ENCODE measurements at places on chromosomes 12 and 14.

DNA sequence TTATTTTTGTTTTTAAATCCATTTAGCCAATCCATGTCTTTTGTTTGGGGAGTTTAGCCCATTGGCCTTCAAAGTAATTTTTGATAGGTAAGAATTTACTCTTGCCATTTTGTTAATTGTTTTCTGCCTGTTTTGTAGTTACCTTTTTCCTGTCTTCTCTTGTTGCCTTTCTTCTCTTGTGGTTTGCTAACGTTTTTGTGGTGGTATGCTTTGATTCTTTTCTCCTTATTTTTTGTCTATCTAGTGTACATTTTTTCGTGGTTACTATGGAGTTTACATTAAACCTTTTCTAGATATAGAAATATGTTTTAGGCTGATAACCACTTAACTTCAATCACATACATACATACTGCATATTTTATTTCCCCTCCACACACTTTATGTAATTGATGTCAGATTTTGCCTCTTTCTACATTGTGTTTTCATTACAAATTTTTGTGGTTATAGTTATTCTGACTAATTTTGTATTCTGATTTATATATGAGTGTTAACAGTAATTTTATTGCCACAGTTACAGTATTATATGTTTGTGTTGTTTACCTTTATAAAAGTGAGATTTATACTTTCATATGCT is 19.2 kb upstream of the PPP1R12A start:
- no peak overlapping the region for H3K27ac ChIP-seq
- H3K4me3 ChIP-seq, result no peak overlapping the region
- H3K36me3 ChIP-seq, result no peaks in the 10 kb centered on the region
- no peaks in the 10 kb centered on the region for H3K27me3 ChIP-seq
- no peak for DNase-seq
- no peaks in the 10 kb centered on the region for H3K4me1 ChIP-seq

GRCh38 chr12:66132408-66132807 is 1.9 kb upstream of the LLPH start:
- no peak for DNase-seq
- H3K27ac ChIP-seq, result no peak overlapping the region
- H3K4me3 ChIP-seq, result no peak overlapping the region
- no peaks in the 10 kb centered on the region for H3K27me3 ChIP-seq
- H3K36me3 ChIP-seq, result peaks cover 5% of the 10 kb centered on the region
- H3K4me1 ChIP-seq, result peaks cover 9% of the 10 kb centered on the region

GRCh38 chr12:100646896-100647295 is 73.4 kb downstream of the GAS2L3 start:
- H3K27me3 ChIP-seq, result no peaks in the 10 kb centered on the region
- H3K4me3 ChIP-seq, result no peak overlapping the region
- no peaks in the 10 kb centered on the region for H3K4me1 ChIP-seq
- DNase-seq, result no peak
- no peak overlapping the region for H3K27ac ChIP-seq

DNA sequence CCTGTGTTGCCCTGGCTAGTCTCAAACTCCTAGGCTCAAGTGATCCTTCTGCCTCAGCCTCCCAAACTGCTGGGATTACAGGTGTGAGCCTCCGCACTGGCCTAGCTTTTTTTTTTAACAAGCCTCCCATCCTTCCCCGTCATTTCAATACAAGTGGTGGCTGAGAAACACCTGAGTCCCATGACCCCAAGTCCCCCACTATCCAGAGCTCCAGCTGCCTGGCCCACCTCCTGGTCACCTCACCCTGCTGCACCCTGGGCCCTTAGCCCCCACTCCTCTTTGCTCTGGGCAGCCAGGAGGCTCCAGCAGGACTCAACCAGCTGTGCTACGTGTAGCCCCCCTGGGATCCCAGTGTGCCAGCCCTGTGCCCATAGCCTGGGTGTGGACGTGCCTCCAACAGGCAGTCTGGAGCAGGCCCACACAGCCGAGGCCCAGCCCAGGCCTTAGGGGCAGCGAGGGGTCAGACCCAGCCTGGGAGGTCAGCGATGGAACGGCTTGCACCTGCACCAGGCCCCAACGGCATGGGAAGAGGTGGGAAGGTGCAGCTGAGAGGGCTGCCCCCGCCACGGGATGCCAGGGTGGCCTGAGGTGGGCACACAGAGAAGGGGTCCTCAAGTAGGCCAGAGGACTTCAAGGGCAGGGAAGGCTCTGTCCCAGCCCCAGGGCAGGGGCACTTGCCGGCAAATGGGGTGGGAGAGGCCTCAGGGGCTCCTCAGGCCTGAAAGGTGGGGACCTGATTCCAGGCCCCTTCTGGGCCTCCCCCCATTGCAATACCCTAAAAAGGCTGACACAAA is 6.5 kb downstream of the AHNAK2 start:
- peaks cover 25% of the 10 kb centered on the region for H3K27me3 ChIP-seq
- no peak overlapping the region for H3K4me3 ChIP-seq
- no peaks in the 10 kb centered on the region for H3K36me3 ChIP-seq
- no peak for DNase-seq
- no peak overlapping the region for H3K27ac ChIP-seq

DNA sequence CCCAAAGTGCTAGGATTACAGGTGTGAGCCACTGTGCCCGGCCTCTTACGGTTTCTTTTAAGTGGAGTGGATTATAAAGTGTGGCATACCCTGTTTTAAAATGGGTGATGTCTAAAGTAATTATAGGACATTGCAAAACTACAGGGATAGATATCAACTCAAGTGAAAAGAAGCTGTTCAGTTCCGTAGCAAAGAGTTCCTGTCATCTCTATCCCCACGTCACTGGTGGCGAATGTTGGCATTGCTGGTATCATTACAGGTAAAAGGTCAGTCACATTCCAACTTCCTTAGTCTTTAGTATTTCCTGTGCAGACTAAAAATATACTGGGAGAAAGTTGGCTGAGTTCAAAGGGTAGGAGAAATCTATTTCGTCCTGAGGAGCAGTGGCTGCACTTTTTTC is 95.6 kb upstream of the SLC38A2 start:
- H3K4me1 ChIP-seq, result no peaks in the 10 kb centered on the region
- no peaks in the 10 kb centered on the region for H3K27me3 ChIP-seq
- H3K27ac ChIP-seq, result no peak overlapping the region
- no peaks in the 10 kb centered on the region for H3K36me3 ChIP-seq
- no peak for DNase-seq
- H3K4me3 ChIP-seq, result no peak overlapping the region

- no peaks in the 10 kb centered on the region for H3K36me3 ChIP-seq
- no peak for DNase-seq
- H3K4me3 ChIP-seq, result no peak overlapping the region
- peaks cover 5% of the 10 kb centered on the region for H3K4me1 ChIP-seq
Measured at GRCh38 chr12:26273811-26274210, 78.4 kb downstream of the SSPN start.

DNA sequence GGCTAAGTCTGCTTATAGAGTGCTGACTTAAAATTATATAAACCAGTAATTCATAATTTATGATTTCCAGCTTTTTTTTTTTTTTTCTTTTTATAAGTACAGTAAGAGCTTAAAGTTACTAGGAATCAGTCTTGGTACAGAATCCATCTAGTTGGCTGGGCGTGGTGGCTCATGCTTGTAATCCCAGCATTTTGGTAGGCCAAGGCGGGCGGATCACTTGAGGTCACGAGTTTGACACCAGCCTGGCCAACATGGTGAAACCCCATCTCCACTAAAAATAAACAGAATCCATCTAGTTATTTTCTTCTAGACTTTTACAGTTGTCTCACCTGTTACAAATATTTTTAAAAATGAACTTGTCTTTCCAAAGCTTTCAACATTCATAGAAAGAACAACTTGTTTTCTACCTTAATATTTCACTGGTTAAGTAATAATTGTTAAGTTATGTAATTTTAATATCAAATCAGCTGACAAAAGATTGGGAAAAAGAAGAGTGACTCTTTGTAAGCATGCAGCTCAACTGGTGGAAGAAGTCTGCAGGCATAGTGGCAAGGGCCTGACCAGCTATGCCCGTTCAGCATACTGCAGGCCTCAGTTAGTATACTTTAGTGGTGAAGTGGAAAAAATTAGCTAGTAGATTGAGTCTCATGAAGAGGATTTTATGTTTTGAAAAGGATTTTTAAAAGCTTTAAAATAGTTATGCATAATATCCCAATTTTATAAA is 17.4 kb upstream of the PSMA3 start:
- H3K27ac ChIP-seq, result no peak overlapping the region
- no peaks in the 10 kb centered on the region for H3K4me1 ChIP-seq
- no peaks in the 10 kb centered on the region for H3K36me3 ChIP-seq
- no peak overlapping the region for H3K4me3 ChIP-seq

GRCh38 chr12:58727521-58727920 is 192.8 kb downstream of the LRIG3 start:
- no peaks in the 10 kb centered on the region for H3K36me3 ChIP-seq
- H3K27ac ChIP-seq, result no peak overlapping the region
- H3K4me3 ChIP-seq, result no peak overlapping the region
- DNase-seq, result no peak

DNA sequence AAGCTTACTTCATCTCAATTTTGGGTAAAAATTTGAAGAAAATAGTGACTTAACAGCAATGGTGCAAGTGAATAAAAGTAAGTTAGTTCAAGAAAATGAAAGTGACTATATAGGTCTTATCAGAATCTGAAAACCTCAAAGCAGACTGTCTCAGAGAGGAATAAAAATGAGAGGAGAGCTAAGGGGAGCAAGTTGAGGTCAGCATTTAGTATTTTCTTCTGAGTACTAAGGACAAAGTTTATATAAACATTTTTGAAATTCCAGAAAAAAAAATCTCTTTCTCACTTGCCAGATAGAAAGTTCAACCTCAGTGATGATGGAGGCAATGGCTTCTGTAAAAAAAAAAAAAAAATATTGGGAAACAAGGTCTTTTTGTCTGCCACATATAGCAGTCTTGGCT is 414.1 kb downstream of the NPAS3 start:
- H3K4me1 ChIP-seq, result peaks cover 25% of the 10 kb centered on the region
- no peaks in the 10 kb centered on the region for H3K27me3 ChIP-seq
- H3K27ac ChIP-seq, result no peak overlapping the region
- no peaks in the 10 kb centered on the region for H3K36me3 ChIP-seq
- no peak for DNase-seq

DNA sequence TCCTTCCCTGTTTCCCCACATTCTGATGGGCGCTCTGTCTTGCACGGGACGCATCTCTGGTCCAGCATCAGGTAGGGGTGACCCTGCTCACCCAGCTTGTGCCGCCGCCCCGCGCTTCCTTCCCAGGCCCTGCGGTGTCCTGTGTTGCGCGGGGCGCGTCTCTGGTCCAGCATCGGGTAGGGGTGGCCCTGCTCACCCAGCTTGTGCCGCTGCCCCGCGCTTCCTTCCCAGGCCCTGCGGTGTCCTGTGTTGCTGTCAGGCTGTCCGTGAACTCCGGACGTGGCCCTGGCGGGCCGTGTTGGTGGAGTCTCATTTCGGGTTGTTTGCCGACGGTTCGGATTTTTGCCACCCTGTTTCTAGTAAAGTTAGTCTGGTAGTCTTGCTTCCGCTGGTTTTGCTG is 6.8 kb downstream of the FBRSL1 start:
- H3K36me3 ChIP-seq, result no peaks in the 10 kb centered on the region
- DNase-seq, result no peak
- peaks cover 10% of the 10 kb centered on the region for H3K4me1 ChIP-seq
- H3K27ac ChIP-seq, result no peak overlapping the region

DNA sequence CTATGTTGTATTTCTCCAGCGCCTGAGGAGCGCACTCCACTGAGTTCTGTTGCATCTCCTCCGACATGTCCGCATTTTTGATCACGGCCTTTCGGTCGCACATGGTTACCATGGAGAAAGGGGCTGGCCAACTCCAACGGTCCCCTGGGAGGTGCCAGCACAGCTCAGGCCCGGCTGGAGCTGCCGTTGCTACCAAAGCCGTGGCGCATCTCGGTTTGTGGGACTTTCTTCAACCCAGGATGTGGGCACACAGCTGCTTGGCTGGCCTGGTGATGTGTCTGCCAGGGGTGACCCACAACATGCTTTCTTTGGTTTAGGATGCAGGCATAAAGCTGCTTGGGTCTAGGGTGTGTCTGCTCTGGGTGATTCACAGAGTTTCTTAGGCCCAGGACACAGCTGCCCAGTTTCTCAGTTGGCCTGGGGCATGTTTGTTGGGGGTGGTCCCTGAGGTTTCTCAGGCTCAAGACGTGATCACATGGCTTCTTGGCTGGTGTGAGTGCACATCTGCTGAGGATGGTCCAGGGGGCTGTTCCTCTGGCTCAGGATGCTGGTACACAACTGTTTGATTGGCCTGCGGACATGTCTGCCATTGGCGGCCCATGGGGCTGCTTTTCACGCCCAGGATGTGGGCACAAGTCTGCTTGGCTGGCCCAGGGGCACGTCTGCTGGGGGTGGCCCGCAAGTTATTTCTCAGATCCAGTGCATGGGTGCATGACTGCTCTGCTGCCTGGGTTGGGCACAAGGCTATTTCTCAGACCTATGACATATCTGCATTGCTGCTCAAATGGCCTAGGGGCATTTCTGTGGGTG is 25.9 kb upstream of the GTF2A1 start:
- no peak for DNase-seq
- H3K27me3 ChIP-seq, result no peaks in the 10 kb centered on the region
- no peaks in the 10 kb centered on the region for H3K4me1 ChIP-seq

DNA sequence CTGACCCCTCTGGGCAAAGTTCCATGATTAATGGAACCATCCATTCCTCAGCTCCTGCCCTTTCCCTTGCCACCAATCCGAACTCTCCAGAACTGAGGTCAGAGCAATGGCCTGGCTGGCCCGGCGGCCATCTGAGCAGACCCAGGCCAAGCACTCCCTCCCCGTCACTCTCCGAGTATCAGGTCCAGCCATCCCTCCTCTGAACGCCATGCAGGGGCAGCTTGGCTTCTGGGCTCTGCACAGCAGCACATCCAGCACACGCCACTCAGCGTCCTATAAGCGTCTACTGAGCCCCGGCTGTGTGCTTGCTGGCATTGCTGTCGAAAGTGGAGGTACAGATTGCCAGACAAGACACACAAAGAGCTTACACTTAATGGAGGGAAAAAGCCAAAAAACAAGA is 34.3 kb upstream of the VWF start:
- no peaks in the 10 kb centered on the region for H3K36me3 ChIP-seq
- H3K4me1 ChIP-seq, result no peaks in the 10 kb centered on the region
- no peak overlapping the region for H3K4me3 ChIP-seq
- H3K27ac ChIP-seq, result no peak overlapping the region

DNA sequence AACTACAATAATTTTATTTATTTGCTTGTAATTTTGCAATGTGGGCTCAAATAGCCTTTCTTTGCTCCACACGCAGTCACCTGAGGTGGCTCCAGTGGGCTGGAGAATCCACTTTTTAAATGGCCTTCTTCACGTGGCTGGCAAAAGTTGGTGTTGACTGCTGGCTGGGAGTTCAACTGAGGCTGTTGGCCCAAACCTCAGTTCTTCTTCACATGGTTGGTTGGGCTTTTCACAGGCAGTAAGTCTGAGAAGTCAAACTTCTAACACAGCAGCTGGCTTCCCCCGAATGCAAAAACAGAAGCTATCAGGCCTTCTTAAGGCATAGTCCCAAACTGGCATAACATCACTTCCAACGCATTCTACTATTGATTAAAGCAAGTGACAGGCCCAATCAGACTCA is 2.1 kb upstream of the OXA1L start:
- DNase-seq, result no peak
- H3K36me3 ChIP-seq, result no peaks in the 10 kb centered on the region
- H3K4me1 ChIP-seq, result peaks cover 12% of the 10 kb centered on the region
- H3K4me3 ChIP-seq, result no peak overlapping the region
